ENCODE measurements at places on chromosomes 5 and 9.

DNA sequence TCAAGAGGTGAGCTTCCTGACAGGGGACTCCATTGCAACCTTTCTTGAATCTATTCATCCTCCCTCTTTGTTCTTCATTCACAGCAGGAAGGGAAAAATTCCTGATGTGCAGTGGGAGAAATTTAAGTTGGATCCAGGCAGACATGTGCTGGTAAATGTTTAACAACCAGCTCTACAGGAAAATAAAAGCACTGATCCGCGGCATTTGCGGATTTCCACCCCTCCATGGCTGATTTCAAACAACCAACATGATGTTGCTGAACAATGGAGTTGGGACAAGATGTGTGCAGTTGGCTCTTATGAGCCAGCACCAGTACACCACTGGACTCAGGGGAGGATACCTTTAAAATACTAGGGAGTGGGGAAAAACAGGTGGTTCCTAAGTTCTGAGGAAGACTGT, 47.0 kb downstream of the SPRY4 start:
- no peak for DNase-seq

DNA sequence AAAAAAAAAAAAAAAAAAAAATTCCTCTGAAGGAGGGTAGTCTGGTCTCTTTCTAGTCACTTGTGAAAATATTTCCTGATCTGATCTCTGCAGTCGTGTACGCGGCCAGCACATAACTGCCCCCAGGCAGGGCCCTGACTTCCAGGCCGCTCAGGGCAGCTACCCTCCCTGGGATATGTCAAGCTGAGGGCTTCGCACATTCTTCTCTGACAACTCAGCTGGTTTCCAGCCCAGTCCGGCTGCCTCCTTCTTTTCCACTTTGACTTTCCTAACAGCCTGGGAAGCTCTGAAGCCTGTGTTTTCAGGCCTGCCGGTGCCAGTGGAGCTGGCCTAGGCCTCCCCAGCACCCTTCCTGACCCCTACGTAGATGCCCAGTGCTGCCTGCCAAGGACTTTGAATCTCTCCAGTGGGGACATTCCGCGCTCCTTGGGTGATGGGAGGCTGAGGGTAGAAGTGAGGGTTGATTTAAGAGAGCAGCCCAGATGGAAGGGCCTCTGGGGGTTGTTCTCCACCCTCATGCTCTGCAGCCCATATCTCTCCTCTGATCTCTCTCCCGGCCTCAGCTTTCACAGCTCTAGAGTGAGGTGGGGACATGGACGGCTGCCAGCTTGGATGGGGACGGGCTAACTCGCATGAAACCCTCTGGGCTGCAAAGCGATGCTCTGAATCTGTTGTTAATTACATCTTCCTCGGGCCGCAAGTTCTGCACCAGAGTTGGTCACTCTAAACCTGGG, 20.7 kb downstream of the COL5A1 start:
- DNase-seq, result no peak

GRCh38 chr5:143749581-143750205, 62.3 kb upstream of the HMHB1 start:
- DNase-seq, result no peak

DNA sequence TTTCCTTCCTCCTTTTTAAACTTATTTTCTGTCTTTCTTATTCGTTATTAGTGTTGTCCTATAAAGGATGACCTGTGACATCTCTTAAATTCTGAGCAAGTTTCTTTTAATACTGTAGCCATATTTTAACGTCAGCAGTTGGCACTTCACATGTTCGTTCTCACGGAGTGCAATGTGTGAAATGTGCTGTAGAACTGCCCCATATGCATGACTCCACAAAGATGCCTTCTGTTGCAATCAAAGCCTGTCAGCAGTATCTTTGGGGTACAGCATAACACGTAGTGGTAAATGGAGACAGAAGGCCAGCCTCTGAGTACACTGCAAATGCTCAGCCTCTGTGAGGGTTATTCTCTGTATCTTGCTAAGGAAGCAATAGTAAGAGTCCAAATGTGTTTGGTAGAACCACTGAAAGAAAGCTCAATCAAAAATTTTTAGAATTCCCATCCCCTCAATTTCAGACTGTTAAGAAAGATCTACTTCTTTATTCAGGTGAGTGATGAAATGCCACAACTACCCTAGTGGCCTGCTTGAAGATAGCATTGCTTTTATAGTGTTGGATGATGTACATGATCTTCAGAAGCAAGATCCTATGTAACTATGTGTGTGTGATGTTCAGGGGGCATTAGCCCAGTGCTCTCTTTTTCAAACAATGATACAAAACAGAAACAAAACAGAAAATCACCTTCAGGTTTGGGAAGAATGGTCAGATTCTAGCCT, 277.7 kb downstream of the TMEM167A start:
- DNase-seq, result no peak

DNA sequence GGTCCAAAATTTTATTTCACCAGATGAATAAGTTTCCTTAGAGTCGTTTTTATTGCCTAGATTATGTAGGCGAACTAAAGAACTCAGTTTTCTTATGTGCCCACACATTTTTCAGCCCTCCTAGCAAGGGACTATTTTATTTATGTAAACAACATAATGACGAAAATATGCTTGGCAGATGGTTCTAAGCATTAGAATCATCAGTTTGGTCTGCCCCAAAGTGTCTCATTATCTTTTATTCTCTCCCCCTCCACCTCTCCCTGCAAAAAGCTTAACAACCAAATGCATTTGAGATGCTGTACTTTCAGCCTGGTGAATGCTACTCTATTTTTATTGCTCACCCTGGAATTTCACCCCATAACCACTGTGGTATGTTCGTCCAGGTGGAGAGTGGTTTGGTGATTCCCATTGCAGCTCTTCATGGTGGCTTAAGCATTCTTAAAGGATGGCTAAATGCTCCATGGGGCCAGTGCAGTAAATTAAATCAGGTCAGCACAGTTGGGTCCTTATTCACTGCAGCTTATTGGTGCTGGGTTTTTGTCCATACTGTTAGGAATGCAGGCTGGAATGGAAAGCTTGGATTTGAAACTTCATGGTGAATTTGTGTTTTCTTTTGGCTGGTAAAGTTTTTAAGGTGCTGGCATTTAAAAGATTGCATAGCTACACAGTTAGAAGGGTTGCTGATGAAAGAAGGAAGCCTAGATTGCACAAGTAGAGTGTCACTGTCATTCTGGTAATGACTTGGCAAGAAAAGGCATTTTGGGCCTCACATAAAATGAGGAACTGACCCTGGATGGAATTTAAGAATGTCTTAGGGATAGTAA, 39.2 kb downstream of the TLE4 start:
- peak; percentile 5 for DNase-seq

GRCh38 chr5:25418978-25419377, 774.2 kb upstream of the CDH10 start:
- DNase-seq, result no peak

DNA sequence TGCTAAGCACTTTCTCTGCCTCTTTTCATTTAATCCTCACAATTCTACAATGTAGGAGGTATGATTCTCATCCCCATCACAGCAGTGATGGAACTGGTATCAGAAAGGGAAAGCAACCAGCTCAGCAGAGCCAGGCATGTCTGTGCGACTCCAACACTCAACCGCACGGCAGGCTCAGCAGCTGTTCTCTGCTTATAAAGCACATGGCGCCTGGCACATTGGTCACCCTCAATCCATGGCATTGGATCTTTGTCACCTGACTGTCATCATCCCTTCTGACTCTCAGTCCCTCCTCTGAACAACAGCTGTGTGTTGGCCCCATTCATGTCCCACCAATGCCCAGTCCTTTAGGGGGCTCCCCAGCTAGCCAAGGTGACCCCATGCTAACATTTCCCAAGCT, 45.1 kb upstream of the HAND1 start:
- no peak for DNase-seq

- peak; percentile 89 for DNase-seq
These were observed at the start of gene ANKS6 for GRCh38 chr9:98796364-98797101. Gene ANKS6 (minus strand): TSS chr9:98796555. CDS start chr9:98796491, 64 bp downstream.

- DNase-seq, result no peak
These were observed 431.7 kb upstream of the POU5F2 start for GRCh38 chr5:94173100-94173499.

GRCh38 chr5:146848133-146848532, 30.4 kb downstream of the PPP2R2B start:
- DNase-seq, result no peak

GRCh38 chr5:68698025-68698940, 395.5 kb upstream of the SLC30A5 start:
- DNase-seq, result peak; percentile 70

DNA sequence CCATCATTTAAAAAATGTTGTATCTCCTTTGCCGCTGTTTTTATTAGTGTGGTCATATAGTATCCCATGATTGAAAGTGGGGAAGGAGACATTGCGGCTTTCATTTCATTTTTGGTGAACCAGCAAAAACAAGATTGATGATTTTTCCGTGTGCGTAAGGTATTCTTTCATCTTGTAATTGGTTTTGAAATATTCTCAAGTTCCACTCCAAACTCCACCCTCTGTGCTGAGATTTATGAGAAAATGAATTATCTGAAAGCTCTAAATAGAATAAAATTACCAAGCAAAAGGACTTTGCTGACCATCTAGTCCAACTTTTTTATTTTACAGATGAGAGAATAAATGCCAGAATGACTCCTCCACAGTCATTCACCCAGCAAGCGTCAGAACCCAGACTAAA, 103.1 kb upstream of the MPDZ start:
- no peak for DNase-seq
